ENCODE measurements at places on chromosomes 13 and 19.

- DNase-seq = no peak
These were observed 69.9 kb downstream of the SLAIN1 start for GRCh38 chr13:77767413-77767812.

GRCh38 chr13:26037302-26037701 is 14.5 kb downstream of the SHISA2 start:
- DNase-seq = no peak

DNA sequence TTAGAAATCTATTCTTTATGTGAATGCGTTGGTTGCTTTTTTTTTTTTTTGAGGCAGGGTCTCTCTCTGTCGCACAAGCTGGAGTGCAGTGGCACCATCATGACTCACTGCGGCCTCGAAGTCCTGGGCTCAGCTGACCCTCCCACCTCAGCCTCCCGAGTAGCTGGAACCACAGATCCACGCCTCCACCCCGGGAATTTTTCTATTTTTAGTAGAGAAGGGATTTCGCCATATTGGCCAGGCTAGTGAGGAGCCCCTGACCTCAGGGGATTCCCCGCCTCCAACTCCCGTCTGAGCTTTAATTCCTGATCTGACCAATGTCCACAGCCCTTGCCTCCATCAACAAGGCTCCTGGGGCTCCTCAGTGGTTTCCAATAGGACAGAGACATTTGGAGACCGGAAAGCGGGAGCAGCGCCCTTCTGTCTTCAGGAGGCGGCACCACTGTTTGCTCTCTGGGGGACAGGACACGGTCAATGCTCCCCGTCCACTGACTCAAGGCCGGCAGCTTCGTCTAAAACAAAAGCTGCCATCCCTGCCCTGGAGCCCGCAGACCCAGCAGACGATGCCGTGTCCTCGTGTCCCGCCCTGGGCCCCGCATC is 503 bp downstream of the TUBA3C start:
- DNase-seq = no peak

GRCh38 chr19:10773969-10774368 is 56.1 kb downstream of the DNM2 start:
- DNase-seq = no peak

DNA sequence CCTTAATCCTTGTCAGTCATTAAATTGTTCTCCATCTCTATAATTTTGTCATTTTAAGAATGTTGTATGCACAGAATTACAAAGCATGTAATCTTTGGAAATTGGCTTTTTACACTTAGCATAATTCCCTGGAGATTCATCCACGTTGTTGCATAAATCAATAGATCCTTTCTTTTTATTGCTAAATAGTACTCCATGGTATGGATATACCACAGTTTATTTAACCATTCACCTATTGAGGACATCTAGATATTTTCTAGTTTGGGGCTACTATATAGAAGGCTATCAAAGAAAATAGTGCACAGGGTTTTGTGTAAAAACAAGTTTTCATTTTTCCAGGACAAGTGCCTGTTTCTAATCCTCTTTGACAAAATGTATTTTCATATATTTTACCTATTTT is 523.6 kb upstream of the KLF12 start:
- no peak for DNase-seq

DNA sequence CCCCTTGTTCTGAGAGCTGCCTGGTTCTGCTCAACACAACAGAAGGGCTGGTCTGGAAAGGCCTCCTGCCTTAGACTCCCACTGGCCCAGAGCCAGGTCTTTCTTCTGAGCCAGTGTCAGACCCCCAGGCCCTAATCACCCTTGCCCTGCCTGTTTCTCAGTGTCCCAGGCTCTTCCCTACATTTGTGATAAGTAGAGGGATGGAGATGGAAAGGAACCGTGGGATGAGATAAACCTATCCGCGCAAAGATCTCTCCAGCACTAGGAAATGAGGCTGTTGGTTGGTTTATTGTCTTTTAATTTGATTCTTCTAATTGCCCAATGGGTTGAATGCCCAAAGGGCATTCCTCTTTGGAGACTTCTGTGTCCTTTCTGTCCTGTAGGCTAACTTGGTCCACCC is 470.0 kb downstream of the TSHZ3 start:
- no peak for DNase-seq

DNA sequence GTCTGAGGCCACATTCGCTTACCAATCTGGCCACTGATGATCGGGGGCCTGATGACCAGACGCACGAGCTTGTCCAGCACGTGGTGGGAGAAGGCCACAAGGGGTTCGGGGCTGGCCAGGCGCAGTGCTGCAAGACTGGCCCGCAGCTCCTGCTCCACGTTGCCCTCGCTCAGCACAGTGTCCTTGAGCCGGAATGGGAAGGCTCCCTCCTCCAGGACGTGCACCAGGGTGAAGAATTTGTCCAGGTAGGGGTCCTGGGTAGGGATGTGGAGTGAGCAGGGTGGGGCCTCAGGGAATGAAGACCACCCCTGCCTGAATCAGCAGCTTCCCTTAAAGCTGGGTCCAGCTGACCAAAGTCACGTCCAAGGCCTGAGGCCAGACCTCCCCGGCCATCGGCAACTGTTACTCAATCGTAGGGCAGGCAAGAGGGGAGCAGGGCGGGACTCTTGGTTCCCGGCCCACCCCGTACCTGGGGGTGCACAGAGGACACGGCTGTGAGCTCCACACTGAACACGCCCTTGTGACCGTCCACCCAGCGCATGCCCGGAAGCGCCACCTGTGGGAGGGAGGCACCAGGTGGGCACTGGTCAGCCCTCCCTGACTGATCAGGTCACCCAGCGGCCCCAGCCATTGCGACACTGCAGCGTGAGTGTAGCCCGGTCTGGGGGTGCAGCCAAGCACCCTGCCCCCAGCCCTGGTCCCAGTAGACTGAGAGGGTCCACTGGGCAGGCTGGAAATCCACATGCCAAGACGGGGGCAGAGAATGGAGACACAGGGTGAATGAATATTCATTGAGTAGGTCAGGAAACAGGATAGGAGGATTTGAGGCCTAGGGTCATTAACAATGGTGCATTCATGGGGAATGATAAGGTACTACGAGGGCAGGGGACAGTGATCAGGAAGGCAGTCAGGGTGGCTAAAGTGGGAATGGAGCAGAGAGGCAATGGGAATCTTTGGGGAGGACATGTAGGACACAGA is 2.8 kb upstream of the ANGPTL8 start:
- DNase-seq = no peak

- DNase-seq = no peak
These were observed 11.0 kb upstream of the ZNF766 start for GRCh38 chr19:52258426-52258825.

Measured in NCI-H446 (cell line).